Stimulated activated CD4-positive, alpha-beta T cell treated with anti-CD3 and anti-CD28 coated beads, TNF-alpha, amount 100 ng/mL, for 1 hour (primary cell): ENCODE measurements at places on chromosomes 2 and 18.

DNA sequence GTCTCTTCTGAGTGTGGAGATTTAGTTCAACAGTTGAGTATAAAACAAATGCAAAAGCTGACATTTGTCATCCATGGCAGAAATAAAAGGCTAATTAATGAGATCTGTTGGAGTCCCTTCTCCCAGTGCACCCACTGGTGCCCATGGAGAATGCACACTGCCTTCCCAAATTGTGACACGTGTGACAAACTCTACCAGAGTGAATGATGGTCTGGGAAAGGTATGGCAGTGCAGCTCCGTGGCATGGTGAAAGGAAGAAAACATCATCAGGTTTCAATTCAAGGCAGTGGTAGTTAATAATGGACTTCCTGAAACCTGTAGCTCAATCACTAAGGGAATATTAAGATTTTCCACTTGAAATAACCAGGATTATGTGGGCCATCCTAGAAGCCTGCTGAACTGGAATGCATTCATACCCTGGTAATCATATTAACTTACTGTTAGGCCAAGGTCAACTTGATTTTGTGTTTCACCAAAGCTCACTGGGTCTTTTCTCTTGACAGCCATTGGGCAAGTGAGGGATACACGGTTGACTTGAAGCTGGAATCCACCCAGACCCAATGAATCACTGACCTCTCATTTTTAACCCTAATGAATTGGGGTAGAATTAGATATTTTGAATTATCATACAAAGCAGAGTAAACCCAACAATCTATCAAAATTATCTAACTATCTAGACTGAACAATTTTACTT, 167.6 kb downstream of the AFF3 start:
- DNase-seq: no peak

- DNase-seq: no peak
Measured at GRCh38 chr18:76850112-76850511, 27.8 kb downstream of the ZNF236 start.

- DNase-seq: no peak
Measured at GRCh38 chr2:186617148-186617547, 27.3 kb downstream of the ITGAV start.

DNA sequence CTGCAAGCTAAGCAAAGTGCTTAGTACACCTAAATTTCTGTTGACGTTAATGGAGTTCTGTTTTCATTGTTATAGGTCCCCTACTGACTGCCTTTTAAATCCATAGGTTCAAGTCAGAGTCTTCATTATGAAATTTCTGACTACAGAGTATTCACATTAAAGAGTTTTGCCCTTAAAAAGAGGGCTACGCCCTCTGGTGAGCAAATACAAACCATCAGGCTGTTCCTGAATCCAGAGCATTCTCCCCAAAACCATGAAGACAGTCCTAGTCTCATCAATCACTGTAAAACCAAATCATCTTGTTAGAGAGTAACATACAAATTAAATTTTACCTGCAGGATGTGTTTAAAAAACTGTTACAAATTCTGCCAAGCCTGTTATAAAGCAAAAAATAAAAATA, 1091.7 kb downstream of the TDRD15 start:
- DNase-seq: no peak

DNA sequence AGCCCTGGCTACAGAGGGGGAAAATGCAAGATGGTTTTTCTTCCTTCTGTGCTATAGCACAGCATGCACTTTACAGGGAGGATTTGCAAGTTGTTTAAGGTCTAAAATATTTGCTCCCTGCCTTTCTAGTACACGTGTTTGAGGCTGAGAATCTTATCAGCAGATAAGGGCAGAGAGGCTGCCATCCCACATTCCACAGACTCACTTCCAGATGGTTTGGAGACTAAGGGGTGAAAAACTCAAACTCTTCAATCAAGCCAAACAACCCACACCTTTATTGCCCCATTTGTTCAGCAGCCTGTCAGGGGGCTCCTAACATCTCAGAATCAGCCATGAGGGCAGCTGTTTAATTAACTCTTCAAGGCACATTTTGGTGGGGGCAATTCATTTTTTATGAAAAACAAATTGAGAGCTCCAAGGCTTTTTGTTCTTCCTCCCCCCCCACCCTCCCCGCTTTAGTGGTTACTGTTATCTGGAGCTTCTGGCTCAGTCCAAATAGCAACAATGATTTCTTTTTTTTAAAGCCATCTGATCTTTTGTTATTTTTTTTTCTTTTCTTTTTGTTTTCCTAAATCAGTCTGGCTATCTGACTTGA, 242.6 kb upstream of the NT5C1B start:
- no peak for DNase-seq

GRCh38 chr2:42942214-42942989, 150.0 kb upstream of the HAAO start:
- DNase-seq: no peak

DNA sequence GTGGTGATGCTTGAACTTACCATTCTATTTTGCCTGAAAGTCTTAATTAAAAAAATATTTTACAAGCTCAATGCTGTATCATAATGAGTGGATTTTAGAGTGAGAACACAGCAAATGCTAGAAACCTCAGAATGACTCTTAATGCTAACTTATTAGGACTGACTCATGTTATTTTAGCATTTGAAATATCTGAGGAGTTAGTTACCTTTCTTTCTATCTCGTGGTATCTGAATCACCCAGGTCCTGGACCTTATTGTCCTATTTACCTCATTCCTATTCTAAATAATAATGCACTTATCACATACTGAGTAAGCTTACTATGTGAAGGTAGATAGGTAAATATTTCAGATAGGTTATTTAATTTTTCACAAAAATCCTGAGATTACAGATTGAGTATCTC, 70.7 kb downstream of the SOS1 start:
- no peak for DNase-seq

GRCh38 chr2:73285159-73285739, 971 bp upstream of the FBXO41 start:
- DNase-seq: no peak

GRCh38 chr2:75538521-75539490, 21.9 kb downstream of the EVA1A start:
- no peak for DNase-seq

DNA sequence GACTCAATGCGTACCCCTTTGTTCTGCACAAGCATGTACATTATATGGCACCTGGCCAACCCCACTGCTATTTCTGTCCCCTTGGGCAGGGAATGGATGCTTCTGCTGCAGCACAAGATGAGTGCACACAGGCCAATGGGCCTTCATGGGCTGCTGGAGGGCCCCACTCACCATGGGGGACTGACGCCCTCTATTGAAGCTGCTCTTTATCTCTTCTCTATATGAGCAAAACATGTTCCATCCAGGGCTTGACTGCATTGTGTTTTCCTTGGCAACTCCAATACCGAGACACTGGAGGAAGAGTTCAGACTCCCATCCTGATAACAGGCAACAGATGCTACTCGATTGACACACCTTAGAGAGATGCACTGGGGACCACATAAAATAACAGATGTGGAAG, 251.6 kb upstream of the NCKAP5 start:
- no peak for DNase-seq

DNA sequence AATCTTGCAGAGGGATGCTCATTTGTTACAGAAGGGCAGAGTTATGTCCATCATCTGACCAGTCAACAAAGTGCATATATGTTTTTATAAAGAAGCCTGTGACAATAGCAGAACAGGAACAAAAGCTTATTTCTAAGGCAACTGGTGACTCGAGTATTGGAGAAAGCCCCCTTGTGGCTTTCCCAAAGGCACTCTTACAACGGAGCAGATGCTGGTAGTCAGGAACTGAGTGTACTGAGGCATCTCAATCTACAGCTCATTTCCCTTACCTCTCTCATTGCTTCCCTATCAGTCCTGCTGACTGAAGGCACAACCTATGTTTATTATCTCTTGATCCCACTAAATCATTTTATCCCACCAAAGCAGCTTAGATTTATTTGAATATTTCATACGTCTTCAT, 557.1 kb upstream of the CHAC2 start:
- no peak for DNase-seq

GRCh38 chr2:146209842-146210275, 1635.0 kb upstream of the ACVR2A start:
- no peak for DNase-seq

- DNase-seq: no peak
Measured at GRCh38 chr2:241773511-241774418, 2.9 kb upstream of the GAL3ST2 start.

GRCh38 chr2:70104231-70105111, 17.2 kb downstream of the PCBP1 start:
- DNase-seq: no peak

DNA sequence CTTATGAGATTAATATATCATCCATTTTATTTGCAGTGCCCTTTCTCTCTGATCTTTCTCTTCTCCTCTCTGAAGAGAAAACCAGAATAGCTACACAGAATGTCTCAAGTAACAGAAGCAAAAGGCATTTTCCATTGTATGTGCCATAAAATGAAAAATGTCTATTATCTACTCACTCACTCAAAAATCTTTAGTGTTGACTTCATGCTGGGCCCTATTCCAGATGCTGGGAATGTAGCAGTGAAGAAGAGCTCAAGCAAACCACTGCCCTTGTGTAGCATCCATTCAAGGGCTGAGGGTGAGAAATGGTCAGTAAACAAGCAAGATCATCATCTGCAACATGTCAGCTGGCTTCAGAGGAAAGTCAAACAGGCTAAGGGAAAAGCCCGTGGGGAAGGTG, 427.7 kb downstream of the METTL4 start:
- DNase-seq: no peak

- no peak for DNase-seq
Measured at GRCh38 chr2:107028661-107029060, 142.7 kb upstream of the ST6GAL2 start.
